ENCODE measurements at places on chromosomes 3 and 15.

DNA sequence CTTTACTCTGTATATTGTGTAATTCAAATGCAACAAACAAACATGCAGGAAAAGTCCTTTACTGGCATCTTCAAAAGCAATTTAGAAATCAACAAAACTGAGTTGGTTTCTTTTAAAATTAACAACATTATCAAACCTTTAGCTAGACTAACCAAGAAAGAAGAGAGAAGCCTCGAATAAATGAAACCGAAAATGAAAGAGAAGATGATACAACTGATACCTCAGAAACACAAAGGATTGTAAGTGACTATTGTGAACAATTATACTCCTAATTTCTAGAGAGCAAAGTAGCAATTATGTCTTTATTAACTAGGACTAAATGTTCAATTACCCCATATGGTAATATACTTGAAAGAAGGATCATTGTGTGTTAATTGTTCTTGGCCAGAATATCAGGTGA is 49.2 kb upstream of the P3H2 start:
- DNase-seq, result no peak

DNA sequence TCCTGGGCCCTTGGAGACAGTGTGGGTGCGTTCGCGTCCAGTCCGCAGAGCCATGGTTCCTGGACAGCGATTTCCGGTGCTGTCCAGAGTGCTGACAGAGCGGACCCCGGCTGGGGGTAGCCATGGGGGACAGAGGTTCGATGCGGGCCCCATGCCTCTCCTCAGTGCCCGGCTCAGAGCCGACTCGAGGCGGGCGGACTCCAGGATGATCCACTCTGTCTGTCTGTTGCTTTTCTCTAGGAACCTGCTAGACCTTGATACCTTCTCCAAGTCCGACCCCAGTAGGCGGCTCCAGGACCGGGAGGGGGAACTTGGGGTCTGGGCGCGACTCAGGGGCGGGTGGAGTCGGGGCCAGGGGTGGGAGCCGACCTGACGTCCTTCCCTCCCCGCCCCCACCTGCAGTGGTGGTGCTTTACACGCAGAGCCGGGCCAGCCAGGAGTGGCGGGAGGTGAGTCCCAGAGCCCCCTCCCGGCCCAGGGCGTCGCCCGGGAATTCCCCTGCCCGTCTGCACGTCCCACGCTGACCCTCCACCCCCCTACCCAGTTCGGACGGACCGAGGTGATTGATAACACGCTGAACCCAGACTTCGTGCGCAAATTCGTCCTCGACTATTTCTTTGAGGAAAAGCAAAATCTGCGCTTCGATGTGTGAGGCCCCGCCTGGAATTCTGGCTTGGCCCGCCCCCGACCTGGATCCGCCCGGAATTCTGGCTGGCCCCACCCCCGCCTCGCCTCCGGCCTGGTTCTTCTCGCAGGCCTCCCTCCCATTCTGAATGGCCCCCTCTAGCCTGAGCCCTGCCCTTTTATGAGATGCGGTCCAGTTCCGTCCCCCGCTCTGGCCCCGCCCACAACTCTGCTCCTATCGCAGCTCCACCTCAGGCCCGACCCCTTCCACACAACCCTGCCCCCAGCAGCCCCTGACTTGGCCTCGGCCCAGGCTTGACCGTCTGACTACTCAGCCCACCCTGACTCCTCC is 1.0 kb downstream of the CPNE9 start:
- DNase-seq, result peak; percentile 78

GRCh38 chr3:126543457-126544061 is 15.2 kb downstream of the C3orf22 start:
- no peak for DNase-seq

DNA sequence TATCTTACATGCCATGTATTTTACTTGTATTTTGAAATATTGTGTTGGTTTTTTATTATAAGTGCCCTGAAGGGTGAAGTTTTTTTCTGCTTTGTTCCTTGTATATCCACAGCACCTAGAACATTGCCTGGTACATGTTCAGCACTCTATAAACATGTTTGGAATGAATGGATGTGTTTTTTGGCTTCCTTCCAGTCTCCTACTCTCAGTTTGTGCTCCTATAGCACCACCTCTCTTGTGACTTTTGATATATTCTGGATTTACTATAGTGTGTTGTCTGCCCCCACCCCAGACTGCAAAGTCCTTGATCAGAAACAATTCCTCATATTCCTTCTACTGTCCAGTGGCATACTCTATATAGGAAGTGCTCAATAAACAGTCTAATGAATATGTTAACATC is 60.6 kb downstream of the PLCL2 start:
- no peak for DNase-seq

DNA sequence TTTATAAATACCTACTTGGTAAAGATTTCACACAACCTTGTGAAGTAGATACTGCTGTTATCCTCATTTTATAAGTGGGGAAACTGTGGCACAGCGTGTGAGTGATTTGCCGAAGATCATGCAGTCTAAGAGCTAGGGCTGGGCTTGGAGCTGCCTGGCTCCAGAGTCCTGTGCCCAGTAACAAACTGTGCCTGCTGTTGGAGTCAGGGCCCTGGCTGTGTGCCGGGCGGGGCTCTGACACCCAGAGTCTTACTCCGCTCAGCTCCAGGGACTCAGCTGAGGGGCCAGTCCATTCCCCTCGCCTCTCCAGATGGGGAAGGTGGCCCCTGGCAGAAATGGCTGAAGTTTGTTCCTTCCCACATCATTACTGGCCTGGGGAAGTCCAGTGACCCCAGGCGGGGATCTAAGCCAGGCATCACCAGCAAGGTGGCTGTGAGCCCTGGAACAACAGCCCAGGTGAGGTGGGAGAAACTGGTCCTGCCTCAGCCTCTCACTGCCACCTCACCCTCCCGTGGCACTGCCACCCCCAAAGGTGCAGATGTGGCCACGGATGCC is 17.3 kb upstream of the PLXNA1 start:
- DNase-seq, result no peak

DNA sequence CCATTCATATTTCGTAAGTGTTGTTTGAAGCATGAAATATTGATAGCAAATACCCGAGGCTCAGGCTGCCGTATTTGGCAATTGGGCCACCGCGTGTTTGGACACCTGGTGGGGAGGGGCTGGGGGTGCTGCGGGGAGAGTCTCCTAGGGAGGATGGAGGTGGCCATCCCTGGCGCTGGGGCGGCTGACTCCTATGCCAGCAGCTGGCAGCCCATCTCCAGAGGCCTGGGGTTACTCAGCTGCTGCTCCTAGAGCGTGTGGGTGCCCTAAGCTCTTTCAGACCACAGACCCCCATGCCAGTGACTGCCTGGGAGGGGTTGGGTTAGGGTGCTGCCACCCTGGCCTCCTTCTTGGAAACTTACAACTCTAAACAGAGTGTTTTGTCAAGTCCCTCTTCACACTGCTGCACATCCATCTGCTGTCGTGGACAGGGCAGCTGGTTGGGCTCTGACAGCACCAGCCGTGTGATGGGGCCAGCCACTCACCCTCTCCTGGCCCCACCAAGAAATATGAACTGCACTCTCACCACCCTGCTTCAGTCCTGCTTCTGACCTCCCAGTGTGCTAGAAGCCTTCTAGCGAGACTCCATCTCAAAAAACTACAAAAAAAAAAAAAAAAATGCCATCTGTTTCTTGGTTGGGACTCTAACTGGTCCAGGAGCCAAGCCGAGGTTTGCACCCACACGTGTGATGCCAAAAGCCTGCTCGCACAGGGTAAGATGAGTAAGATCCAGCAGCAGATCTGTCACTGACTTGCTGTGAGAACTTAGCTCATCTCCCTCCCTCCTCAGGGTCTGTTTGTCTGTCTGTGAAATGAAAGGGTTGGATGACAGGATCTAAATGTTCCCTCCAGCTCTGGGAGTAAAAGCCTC is 156.2 kb downstream of the MEGF11 start:
- DNase-seq, result no peak

DNA sequence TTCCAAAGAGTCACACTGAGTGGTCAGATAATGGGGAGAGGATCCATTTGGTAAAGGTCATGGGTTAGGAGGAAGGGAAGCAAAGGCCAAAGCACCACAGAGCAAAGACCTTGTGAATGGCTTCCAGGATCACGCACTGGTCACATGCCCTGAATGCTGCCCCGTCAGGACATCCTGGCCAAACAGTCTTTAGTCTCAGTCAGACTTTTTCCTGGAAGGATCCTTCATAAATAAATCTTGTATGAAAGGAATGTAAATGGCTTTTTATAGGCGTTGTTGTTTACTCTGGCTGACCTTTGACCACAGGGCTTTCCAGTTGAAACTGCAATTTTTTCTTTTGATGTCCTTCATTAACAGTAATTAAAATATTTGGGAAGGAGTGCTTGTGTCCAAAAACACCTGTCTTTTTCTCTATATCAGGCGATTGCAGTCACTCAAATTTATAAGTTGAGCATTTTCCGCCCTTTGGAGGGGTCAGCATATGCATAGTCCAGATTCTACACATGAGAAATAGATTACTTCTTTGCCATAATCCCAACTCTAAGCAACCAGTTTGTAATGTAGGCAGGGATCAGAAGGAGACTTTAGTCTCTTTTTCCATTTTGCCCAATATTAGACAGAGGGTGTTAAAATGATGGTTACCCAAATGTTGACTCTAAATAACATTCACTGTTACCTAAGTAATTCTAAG is 48.4 kb downstream of the CHAC1 start:
- DNase-seq, result no peak

GRCh38 chr15:99707473-99708270 is 25.6 kb downstream of the LYSMD4 start:
- no peak for DNase-seq

GRCh38 chr3:126152901-126153694 is 27.3 kb downstream of the ALDH1L1 start:
- no peak for DNase-seq

DNA sequence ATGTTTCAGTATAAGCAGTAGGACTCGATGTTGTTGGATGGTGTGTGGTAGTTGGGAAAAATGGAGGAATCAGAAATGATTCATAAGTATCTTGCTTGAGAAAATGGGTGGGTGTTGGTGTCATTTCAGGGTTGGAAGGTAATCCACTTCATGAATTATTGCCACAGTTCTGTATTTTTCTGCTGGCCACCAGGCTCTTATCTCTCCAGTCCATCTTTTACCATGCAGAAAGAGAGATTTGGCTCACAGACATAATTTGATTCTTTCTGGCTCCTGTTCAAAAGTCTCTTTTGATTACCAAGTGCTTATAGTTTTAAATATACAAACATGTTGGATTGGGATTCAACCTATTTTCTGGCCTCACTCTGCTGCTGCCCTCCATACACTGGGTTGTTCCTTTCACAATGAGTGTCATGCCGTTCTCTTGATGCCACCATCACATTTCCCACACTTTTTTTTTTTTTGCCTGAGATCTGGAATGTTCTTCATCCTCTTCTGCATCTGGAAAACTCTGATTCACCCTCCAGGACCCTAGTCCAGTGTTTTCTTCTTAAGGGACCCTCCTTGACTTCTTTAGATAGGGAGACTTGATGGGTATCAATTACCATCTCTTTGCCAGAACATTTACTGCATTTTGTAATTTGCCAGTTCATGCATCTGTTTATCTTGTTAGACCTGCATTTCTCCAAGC is 69.4 kb upstream of the GAP43 start:
- no peak for DNase-seq

DNA sequence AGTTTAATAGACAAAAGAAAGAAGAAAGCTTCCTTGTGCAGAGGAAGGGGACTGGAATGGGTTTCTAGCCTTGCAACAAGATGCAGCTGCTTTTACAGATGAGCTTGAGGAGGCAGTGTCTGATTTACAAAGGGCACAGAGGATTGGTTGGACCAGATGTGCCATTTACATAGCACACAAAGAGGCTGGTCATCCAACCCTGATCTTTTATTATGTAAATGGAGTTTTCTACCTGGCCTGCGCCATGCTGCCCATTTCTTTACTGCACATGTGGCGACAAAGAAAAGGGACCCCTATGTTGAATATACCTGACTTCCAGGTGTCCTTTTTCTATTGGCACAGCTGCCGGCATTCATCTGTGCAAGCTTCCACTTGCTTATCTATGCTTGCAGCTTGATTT is 409.4 kb upstream of the FRG2C start:
- no peak for DNase-seq

GRCh38 chr3:123258811-123259420 is 57.2 kb downstream of the SEC22A start:
- DNase-seq, result peak; percentile 39

GRCh38 chr3:157069846-157070677 is 89.9 kb downstream of the CCNL1 start:
- DNase-seq, result no peak

DNA sequence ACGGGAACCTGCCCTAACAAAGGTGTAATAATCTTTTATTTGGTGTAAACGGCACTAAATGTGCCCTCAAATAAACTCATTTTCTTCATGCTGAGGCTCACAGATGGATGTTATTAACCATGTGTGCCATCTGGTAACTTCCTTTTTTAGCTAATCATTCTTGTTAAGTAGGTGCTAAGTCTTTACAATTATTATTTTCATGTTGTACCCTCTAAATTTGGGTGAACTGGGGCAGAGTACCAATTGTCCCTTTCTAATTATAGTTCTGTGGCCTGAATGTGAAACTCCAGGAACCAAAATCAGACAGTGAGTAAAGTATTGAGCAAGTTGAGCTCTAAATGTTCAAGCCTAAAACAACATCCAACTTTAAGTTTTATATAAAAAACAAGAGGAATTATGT is 220.7 kb upstream of the CADM2 start:
- no peak for DNase-seq

DNA sequence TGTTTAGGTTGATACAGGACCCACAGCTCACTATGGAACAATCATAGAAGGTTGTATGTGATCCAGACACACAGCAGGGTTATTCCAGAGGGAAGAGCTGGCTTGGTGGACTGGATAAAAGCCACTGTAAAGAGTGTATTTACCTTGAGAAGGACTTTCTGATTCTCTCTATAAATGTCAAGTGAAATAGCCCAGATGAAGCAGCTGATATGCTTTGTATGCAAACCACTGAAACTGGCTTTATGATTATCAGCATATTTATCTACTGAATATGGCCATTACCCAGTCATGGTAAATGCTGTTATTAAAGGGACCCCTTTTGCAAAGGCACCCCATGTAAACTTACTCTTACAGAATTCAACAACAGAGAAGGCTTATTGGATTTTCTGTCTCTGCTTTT is 28.1 kb downstream of the C3orf80 start:
- no peak for DNase-seq

- no peak for DNase-seq
Observed at GRCh38 chr3:170712336-170712735, 126.5 kb upstream of the SLC7A14 start.

DNA sequence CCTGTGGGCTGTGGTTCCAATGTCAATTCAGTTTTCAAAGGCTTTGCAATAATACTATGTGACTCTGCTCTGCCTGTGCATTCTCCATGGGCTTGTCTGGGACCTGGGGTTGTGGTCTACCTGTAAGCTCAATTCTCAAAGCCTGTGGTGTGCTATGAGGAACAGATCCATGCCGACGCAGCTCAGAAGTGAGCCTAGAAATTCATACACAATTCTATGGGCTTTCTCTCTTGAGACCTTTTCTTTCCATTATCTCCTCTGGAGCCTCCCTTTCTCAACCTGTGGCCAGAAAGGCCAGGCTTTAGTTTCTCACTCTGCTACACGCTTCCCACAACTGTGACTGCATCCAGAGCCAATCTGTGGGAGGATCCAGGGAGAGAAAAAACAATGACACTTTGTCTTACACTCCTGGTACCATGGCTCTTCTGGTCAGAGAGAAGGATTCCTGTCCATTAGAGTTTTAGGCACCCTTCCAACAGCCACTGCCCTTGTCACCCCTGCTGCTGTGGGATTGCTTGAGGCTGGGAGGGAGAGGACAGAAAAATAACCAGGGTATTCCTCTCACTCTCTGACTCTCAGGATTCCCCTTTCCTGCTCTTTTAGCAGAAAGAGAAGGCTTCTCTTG is 34.1 kb upstream of the KLF13 start:
- DNase-seq, result no peak

- DNase-seq, result no peak
Observed at GRCh38 chr15:101038327-101039003, 119.3 kb downstream of the LRRK1 start.
